Heart right ventricle (tissue), 16 donors: ENCODE measurements at places on chromosomes 6 and 20. TPM values are rescaled to one million over a fixed set of nuclear protein-coding genes. Genes with fewer than 3 reads are reported as not detected.

Gene RNF39
- polyA plus RNA-seq = 0.15 TPM

Gene GID8
- 7.0 TPM for polyA plus RNA-seq

Gene BTN1A1
- polyA plus RNA-seq = not detected

Gene PTGIS
- polyA plus RNA-seq = 7.5 TPM
